T-helper 1 cell (primary cell): ENCODE measurements at places on chromosomes 11 and 22.

- peak; percentile 6 for DNase-seq
These were observed 2.4 kb downstream of the MUC2 start for GRCh38 chr11:1077033-1077416.

DNA sequence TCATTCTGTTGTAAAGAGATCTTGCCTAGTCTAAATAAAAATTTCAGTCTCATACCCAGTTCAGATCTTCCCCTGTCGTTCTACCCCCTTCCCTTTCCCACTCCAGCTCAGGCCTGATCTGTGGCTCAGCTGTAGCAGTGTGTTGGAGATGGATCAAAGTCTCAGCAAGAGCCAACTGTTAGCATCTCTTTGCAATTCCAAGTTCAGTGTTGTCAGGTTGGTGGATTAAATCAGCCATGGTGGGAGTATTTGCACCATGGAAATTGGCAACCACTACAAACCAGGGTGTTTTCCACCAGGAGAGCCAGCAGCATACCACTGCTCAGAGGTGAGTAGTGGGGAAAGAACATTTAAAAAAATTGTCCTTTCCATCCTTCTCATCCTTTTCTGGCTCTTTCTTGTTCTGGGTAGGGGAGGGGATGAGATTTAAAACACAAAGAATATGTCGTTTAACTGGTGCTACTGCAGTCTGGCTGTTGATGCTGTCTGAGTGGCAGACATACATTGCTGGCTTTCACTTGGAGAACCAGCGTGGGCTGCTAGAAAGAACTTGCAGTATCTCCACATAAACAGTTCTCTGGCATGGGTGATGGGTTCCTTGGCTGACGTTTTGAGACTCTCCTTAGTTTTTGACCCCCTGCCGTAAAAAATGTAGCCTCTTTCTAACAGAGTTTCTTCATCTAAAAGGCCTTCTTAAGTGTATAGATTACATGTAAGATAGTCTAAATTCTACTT lies 514.1 kb downstream of the RAB38 start:
- no peak for DNase-seq

DNA sequence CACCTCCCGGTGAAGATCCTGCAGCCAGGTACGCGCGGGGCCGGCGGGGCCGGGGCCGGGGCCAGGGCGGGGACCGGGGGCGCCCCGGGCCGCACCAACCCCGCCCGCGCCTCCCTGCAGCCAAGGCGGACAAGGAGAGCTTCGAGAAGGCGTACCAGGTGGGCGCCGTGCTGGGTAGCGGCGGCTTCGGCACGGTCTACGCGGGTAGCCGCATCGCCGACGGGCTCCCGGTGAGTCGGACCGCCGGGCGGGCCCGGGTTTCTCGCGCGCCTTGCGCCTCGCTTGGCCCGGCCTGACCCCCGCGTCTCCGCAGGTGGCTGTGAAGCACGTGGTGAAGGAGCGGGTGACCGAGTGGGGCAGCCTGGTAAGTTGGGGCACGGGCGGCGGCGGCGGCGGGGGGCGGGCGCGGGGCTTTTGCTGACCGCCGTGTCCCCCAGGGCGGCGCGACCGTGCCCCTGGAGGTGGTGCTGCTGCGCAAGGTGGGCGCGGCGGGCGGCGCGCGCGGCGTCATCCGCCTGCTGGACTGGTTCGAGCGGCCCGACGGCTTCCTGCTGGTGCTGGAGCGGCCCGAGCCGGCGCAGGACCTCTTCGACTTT lies 531 bp downstream of the PIM3 start:
- peak; percentile 13 for DNase-seq

- no peak for DNase-seq
These were observed 28.7 kb downstream of the RPL3 start for GRCh38 chr22:39290724-39291161.

GRCh38 chr11:125091247-125091876 lies 20.1 kb downstream of the TMEM218 start:
- DNase-seq, result no peak

- DNase-seq, result no peak
These were observed 16.6 kb downstream of the WNT11 start for GRCh38 chr11:76189682-76190081.

GRCh38 chr11:129252621-129253020 lies 60.5 kb upstream of the ARHGAP32 start:
- no peak for DNase-seq
